ENCODE measurements at places on chromosomes 7 and 10. TPM values are rescaled to one million over a fixed set of nuclear protein-coding genes. Genes with fewer than 3 reads are reported as not detected.
A peak's percentile ranks its signal among the peaks of the same experiment; 100 is the strongest.

DNA sequence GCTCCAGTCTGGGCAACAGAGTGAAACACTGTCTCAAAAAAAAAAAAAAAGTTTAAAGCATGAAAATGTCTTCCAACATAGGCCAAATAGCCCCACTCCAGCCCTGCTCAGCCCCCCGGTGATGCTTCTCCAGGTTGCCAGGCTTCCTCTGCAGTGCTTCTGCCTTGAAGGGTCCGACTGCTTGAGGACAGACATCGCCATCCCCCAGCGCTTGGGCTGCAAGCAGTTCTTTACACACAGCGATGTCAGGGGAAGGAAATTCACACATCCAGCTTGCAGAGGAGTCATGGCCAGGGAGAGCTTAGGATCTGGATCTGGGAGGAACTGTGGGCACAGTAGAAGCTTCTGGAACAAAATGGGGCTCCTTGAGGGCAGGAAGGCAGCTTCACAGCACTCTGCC lies 26.9 kb downstream of the LYZL1 start:
- no peak for DNase-seq

DNA sequence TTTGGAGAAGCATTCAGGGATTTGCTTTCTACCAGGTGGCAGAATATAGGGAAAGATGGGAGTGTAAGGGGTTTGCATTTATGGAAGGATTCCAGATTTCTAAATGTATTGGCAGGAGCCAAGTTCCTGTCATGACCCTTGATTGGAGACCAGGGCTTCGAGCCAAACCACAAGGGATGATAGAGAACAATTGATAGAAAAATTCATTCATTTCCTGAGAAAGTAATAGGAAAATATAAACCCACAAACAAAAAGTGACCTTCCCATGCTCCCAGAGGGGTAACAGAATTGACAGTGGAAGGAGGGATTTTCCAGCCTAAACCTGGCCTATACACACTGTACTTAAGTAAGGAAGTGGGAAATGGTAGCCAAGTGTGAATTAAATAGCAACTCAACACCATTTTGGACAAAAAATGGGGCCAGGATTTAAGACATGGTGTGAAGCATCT lies 22.4 kb upstream of the IFIT2 start:
- no peak for DNase-seq

DNA sequence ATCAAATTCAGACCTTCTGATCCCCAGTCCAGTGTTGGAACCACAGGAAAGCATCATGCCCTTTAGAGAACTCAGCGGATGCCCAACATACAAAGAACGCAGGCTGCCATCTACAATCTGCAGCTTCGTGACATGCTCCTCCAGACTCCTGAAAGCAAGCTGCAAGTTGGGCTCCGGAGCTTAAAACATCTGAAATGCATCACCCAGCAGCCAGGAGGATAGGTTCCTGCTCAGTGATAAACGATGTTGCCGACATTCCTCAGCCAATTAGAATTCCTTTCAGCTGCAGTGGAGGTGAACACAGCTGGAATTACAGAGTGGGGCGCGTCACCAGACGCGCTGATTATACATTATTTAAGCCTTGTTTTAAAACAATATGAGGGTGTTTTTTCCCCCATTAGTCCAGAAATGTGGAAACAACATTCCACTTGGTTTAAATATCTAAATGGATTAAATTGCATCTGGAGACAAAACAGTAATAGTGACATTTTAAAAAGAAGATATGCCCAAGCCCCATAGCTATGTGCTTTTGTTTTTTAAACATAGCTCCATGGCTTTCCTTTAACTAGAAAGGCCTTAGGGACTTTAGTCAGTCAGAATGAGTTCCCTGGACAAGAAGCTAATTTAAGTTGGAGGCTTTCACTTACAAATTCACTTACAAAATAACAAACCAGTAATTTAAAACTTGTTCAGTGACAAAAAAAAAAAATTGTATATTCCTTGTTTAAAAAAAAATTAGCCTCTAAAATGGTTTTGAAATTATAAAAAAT lies 6.3 kb downstream of the SMURF1 start:
- no peak for DNase-seq

- no peak for DNase-seq
These were observed 66.5 kb downstream of the CTNNA3 start for GRCh38 chr10:67629461-67629971.

- no peak for DNase-seq
These were observed 101.9 kb downstream of the HIBADH start for GRCh38 chr7:27560706-27561235.

DNA sequence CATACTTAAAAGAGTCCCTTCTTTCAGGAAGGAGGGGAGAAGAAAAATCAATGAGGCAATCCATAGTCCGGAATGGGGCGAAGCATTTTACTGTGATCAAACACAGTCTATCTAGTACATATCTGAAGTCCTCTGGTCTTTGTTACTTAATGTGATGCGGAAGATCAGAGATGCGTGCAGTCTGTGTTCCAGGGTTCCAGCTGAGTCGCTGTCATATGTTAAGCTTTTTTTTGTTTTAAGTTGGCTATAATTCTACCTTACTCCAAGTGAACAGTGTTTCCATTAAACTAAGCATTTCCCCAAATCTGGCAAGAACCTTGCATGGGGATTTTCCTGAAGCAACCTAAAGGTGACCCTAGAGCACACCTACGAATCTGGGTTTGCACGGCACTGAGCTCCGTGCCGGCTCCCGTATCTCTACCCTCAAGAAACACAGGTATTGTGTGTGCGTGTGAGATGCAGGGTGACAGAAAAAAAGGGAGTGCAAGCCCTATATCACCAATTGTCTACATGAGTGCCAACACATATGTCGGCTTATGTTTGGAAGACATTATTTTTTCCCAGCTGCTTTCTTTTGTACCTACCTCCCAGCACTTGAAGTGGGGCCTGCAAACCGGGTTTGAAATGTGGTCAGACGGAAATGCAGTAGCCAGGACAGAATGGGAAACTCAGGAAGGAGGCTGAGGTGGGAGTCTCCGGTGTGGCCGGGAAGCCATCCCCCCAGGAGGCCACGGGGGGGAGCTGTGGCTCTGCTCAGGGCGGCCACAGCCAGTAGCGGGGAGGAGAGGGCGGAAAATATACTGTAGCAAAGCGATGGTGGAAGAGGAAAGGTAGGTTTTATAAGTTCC lies 435.8 kb upstream of the MGMT start:
- no peak for DNase-seq

DNA sequence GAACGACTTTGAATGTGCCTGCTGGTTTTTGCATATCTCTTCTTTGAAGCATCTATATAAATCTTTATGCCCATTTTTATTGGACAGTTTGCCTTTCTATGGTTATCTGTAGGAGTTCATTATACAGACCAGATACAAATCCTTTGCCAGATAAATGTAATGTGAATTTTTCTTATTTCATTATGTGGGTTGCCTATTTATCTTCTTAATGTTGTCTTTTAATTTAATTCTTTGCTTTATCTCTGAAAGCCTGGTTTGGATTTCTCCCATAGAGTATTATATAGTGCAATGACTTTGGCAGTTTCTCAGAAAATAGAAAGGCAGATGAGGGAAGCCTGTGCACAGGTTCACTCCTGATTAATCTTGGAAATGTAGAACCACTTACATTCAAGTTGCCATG lies 1025.1 kb downstream of the GRM8 start:
- no peak for DNase-seq

DNA sequence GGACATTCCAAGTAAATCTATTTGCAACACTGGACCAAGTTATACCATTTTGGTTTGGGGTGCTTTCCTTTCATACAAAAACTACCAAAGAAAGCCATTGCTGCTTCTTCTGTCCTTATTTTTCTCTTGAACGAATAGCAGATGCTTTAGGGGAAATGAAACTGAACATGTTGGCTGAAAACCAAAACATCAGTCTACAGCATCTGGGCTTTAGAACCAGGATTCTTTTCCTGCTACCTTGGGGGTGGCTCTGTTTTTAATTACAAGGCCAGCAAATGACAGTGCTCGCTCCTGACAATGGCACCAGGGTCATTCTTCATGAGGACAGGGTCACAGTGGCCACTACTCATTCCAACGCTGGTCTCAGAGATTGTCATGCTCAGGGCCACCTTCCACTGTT lies 80.3 kb downstream of the WDR11 start:
- no peak for DNase-seq

GRCh38 chr7:98872328-98872924 lies 2.6 kb upstream of the TMEM130 start:
- DNase-seq, result no peak

DNA sequence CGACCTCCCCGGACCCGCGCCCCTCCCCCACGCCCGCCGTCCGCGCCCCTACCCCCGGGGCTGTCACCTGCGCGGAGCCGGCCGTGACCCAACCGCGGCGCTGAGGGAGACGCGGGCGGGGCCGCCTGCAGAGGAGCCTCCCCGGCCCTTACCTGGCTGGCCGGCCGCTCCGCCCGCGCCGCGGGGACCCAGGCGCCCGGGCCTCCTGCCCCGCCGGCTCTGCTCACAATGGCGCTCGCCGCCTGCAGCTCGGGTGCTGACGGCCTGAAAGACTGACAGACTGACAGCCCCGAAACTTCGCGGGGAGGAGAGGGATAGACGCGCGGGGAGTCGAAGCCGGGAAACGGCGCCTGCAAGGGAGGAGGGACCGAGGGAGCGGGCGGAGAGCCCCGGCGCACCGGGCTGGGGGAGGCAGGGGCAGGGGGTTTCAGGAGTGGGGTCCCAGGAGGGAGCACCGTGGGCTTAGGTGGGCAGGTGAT lies 393 bp downstream of the ZNF467 start:
- DNase-seq, result peak; percentile 24

DNA sequence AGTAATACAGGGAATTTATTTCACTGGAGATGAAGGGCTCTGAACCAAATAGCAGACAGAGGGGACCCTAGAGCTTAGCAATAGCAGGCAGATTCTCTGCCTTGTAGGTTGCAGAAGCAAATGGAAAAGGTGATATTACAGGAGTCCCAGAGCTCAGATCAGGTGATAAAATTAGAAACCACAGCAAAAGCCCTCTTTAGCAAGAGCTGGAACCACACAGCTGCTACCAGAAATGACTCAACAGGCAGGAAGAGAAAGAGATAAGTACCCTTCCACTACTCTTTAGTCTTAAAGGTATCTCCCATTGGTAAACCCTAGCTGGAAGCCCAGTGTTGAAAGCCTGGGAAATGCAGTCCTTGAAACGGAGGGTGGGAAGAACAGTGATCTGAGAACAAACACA lies 535.6 kb upstream of the GHITM start:
- DNase-seq, result no peak

GRCh38 chr10:3757250-3757637 lies 27.8 kb downstream of the KLF6 start:
- no peak for DNase-seq

- DNase-seq, result no peak
These were observed 111.8 kb downstream of the MYL10 start for GRCh38 chr7:101517304-101517703.

- DNase-seq, result no peak
These were observed 254.1 kb downstream of the ADARB2 start for GRCh38 chr10:1483246-1483645.

- DNase-seq, result no peak
These were observed 61.2 kb downstream of the DNAJB6 start for GRCh38 chr7:157397731-157398691.

DNA sequence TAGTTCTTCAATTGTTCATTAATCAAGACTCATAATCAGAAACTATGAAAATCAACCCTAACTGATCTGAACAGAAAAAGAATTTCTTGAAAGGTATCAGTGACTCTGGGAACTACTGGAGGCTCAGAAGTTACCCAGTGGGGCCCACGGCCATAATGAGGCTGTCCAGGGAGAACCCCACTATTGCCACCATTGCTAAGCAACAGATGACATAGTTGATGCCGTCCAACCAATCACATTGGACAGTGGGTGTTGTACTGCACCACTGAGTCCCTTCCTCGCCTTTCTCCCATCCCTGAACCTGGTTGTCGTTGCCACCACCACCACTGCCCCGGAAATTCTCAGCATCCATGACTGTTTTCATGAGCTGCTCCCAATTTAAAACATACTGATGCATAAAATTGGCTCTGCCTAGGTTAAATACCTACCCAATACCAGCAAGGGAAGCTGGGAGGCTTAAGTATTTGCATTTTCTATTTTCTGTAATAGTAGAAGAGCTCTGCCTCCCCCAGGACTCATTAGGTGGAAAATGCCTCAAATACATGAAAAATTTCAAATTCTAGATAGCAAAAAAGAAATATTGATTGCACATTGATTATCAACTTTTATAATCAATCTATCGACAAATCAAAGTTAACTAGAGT lies 26.7 kb upstream of the USP6NL start:
- peak; percentile 19 for DNase-seq

DNA sequence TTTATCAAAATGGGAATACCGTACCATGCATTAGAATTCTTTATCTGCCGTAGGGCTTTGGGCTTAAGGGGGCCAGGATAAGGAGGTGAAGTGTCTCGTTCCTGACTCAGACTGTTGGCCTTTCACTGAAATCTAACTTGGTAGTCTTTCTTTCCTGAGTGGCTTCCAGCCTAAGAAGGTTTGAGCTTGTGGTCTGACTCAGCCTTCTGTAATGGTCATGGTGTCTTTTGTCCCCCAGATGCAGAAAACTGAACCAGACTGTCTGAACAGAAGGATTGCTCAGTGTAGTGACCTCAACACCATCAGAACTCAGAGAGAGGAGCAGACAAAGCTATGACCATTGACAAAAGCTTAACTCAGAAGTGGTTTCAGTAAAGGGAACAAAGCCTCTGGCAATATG lies 39.5 kb downstream of the WNT2 start:
- no peak for DNase-seq

DNA sequence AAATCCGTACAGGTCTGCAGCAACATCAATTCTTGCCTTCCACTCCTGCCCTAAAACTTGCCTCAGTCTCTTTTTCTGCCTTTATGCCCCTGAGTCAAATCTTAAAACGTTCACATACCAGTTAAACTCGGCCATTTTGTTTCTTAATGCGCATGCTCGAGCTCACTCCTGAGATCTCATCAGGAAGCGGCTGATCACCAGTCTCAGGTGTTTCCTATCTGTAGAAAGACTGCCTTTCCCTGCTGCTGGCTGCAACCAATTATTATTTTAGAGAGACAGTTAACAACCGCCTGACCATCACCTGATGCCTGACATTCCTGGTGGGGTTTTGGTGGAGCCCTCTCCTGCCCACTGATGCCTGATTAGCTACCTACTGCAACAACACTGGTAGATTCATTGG lies 70.2 kb upstream of the TMEM140 start:
- DNase-seq, result no peak

GRCh38 chr7:139589474-139589873 lies 66.0 kb downstream of the CLEC2L start:
- no peak for DNase-seq

HIBADH gene
- polyA plus RNA-seq, result 27.3 TPM

DLX5 gene
- not detected for polyA plus RNA-seq

PAPOLB gene
- not detected for polyA plus RNA-seq

PLAC9 gene
- polyA plus RNA-seq, result not detected

Measured in naive B cell (primary cell).